ENCODE measurements at places on chromosomes 16 and 17. TPM values are rescaled to one million over a fixed set of nuclear protein-coding genes. Genes with fewer than 3 reads are reported as not detected.

DNA sequence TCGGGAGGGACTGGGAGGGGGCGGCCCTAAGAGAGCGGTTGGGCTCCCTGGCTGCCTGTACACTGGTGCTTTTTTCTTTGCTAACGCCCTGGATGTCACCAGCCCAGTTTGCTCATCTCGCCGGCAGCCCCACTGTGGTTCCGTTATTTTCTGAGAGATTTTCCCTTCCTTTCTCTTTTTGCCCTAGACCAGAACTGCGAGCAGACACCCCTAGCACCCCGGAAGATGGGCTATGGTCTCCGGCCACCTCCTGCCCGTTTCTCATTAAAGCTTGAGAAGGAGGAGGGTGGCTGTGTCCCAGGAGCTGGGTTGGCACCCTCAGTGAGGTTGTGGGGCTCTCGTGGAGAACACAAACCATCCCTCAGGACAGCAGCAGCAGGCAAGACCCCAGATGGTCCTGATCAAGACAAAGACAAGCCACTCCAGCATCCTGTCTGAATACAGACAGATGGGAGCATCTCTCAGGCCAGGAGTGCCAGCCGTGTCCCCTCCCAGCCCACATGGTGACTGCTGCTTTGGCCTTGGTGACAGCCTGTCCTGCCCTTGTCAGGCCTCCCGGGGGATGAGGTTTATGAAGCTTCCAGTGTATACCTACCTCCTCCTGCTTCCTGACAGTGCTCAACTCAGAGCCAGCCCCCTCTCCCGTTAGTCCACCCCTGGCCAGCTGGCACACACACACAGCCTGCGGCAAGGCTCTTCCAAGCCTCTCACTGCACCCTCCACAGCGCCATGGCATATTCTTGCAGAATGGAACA, 77.2 kb downstream of the KCNJ12 start:
- no peaks in the 10 kb centered on the region for H3K36me3 ChIP-seq
- no peaks in the 10 kb centered on the region for H3K27me3 ChIP-seq
- H3K4me1 ChIP-seq: peaks cover 6% of the 10 kb centered on the region
- H3K27ac ChIP-seq: no peak overlapping the region
- DNase-seq: no peak

- H3K27ac ChIP-seq: no peak overlapping the region
- H3K36me3 ChIP-seq: no peaks in the 10 kb centered on the region
- H3K4me1 ChIP-seq: peaks cover 42% of the 10 kb centered on the region
- H3K27me3 ChIP-seq: no peaks in the 10 kb centered on the region
- DNase-seq: no peak
These were observed 7.4 kb downstream of the CMIP start for GRCh38 chr16:81451753-81452680.

- DNase-seq: no peak
- H3K36me3 ChIP-seq: no peaks in the 10 kb centered on the region
- no peaks in the 10 kb centered on the region for H3K27me3 ChIP-seq
- no peak overlapping the region for H3K4me3 ChIP-seq
- H3K27ac ChIP-seq: peak overlapping the region; percentile 6
These were observed 111.1 kb downstream of the SMG6 start for GRCh38 chr17:2192367-2193057.

- DNase-seq: peak; percentile 9
- H3K4me3 ChIP-seq: no peak overlapping the region
- peak overlapping the region; percentile 24 for H3K27ac ChIP-seq
- H3K27me3 ChIP-seq: no peaks in the 10 kb centered on the region
- H3K36me3 ChIP-seq: no peaks in the 10 kb centered on the region
These were observed 295.7 kb upstream of the FOXF1 start for GRCh38 chr16:86214326-86215232.

KLHL10 gene
- total RNA-seq: 1.6 TPM

RCVRN gene
- total RNA-seq: not detected
